ENCODE measurements at places on chromosomes 2 and 18.

DNA sequence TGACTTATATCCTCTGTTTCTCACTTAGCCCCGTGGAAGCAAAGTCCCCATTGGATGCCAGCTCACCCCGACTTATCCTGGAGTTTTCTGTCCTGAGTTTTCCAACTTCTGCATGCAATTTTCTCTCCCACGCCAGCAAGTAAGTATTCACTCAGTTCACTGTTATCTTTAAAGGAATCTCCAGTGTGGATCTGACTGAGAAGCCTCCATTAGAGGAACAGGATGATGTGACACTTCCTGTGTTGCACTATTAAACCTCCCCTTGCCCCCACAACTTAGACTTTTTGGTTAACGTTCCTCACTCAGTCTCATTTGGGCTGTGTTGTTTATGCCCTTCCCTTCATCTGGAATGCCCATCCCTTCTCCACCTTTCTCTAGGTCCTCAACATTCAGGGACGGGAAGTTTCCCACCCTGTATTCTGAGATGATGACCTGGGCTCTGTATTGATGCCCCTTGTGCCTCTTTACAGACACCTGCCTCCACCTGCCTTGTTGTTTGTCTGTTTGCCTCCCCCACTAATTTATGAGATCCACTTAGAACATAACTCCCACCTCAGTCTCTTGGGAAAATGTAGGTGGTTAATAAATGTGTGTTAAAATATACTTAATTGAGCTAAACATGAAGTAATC is 536.1 kb upstream of the RAB6C start:
- DNase-seq = no peak

DNA sequence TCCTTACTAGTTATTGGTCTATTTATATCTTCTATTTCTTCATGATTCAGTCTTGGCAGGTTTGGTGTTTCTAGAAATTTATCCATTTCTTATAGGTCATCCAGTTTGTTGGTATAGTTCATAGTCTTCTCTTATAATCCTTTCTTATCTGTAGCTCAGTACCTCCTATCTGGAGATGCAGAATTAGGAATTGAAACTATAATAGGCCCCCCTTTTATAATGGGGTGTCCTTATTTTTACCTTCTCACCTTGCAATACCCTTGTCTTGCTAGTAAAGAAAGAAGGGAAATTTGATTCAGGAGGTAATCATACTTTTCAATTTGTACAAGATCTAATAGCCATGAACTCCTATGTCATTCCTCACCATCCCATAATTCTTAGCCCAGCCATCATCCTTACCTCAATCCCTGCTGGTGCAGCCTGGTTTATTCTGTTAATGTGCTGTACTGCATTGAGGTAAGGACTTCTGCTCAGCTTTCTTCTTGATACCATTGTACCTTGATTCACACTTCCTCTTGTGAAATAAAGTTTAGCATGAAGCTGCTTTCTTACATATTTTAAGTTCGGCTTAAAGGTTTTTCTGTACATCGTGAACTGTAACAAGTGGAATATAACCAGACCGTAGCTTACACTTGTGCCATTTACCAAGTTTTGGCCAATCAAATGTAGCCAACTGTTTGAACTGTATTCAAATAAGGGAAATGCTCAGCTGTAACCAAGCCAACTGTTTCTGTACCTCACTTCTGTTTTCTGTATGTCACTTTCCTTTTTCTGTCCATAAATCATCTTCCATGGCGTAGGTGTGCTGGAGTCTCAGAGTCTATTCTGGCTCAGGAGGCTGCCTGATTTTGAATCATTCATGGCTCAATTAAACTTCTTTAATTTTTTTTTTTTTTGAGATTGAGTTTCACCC is 40.1 kb upstream of the PTH2R start:
- DNase-seq = no peak

DNA sequence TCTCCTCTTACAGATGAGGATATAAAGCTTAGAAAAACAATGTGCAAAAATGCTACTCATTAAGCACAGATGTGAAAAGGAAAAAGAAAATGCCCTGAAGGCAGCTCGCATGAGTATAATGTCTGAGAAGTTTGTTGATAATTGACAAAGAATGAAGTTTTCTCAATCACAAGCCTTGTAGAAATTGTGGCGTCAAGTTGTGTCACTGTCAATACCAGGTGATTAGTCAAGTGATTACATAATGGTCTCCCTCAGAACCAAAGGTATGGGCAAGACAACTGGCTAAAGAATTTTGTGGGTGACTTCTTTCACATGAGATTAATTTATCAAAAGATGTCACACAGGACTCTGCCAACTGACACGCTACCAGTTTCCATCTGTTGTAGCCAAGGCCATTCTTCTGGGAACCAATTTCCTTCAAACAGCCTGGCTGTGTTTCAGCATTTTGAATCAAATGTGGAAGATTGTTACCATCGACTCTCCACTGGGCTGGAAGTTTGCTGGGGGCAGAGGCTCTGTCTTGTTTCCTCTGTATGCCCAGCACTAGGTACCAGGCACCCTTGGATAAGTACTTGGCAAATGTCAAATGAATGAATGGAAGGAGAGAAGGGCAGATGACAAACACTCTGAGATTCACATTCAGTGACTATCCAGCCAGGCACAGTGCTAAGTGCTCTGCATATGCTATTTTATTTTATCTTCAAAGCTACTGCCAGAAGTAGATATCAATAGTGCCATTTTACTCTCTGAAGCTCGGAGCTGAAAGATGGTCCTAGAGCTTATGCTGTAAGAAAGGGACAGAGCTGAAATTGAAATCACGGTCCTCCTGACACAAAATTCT is 5.9 kb upstream of the FN1 start:
- DNase-seq = no peak

GRCh38 chr2:227890495-227891079 is 19.2 kb downstream of the DAW1 start:
- DNase-seq = peak; percentile 48

GRCh38 chr18:3692113-3692621 is 242.2 kb downstream of the TGIF1 start:
- no peak for DNase-seq

GRCh38 chr2:228268756-228269155 is 87.3 kb upstream of the SPHKAP start:
- no peak for DNase-seq

GRCh38 chr2:201639205-201639604 is 4.1 kb downstream of the TMEM237 start:
- DNase-seq = no peak

GRCh38 chr2:39476524-39476923 is 39.4 kb upstream of the MAP4K3 start:
- no peak for DNase-seq

- DNase-seq = no peak
Measured at GRCh38 chr18:7822435-7823331, 255.6 kb downstream of the PTPRM start.

- DNase-seq = no peak
Measured at GRCh38 chr2:226836548-226836885, 663 bp downstream of the RHBDD1 start.

- DNase-seq = no peak
Measured at GRCh38 chr2:140384946-140385345, 1604.8 kb upstream of the NXPH2 start.

DNA sequence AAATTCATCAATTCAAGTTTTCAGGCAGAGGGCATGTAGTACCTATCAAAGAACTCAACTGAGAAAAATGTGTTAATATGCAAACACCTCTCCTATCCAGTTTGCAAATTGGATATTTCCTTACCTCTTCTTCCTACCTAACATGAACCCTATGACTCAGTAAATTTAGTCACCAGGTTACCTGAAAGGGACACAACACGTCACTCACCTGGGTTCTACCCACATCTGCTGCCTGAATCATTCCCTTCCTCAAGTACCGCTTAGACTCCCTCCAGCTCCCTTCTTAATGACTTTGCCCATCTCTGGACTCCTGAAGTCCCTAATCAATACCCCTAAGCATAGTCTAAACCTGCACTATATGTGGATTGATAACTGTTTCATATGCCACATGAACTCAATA is 10.4 kb downstream of the ANKRD44 start:
- DNase-seq = no peak

GRCh38 chr2:8604262-8604661 is 77.6 kb upstream of the ID2 start:
- DNase-seq = no peak

DNA sequence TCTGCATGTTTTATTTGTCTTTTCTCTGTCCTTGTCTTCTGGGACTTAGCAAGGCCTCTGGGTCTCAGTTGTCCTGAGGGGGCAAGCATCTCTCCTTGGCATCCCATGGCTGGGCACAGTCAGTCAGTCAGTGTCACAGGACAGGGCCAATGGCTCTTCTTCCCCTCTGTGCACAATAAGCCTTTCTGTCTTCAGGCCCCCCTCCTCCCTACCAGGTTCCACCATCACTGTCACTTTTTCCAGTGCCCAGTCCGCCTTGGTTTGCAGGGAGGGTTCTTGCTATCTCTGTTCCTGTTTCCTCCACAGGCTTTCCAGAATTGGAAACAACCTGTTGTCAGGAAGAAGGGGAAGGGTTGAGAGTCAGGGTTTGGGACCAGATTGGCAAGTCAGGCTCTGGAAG is 1.7 kb upstream of the VAMP5 start:
- no peak for DNase-seq

- no peak for DNase-seq
Measured at GRCh38 chr18:48848641-48849143, 102.1 kb downstream of the SMAD7 start.

GRCh38 chr2:188322569-188323551 is 31.2 kb downstream of the GULP1 start:
- no peak for DNase-seq

GRCh38 chr18:10759241-10759640 is 233.4 kb downstream of the NAPG start:
- DNase-seq = no peak

DNA sequence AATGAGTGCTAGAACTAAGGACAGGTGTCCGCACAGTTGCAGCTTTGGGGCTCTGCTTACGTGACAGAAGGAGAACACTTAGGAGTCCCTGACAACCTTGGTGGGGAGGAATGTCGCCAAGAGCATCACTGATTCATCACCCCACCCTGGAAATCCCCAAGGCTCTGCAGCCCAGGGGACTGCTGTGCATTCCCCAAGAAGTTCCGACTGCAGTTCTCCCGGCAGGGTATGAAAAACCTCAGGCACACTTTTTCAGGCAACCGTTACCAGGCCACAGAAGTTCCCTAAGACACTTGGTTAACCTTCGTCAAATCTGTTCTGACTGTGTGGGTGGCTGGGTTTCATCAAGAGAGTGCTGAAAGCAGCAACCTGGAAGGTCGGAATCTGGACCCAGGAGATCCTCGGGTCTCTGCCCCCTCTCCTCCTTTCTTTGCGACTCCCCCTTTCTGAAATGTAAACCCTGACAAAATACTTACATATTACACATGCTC is 192.1 kb upstream of the CXCR4 start:
- DNase-seq = no peak

GRCh38 chr2:3115301-3116042 is 262.1 kb downstream of the EIPR1 start:
- no peak for DNase-seq

DNA sequence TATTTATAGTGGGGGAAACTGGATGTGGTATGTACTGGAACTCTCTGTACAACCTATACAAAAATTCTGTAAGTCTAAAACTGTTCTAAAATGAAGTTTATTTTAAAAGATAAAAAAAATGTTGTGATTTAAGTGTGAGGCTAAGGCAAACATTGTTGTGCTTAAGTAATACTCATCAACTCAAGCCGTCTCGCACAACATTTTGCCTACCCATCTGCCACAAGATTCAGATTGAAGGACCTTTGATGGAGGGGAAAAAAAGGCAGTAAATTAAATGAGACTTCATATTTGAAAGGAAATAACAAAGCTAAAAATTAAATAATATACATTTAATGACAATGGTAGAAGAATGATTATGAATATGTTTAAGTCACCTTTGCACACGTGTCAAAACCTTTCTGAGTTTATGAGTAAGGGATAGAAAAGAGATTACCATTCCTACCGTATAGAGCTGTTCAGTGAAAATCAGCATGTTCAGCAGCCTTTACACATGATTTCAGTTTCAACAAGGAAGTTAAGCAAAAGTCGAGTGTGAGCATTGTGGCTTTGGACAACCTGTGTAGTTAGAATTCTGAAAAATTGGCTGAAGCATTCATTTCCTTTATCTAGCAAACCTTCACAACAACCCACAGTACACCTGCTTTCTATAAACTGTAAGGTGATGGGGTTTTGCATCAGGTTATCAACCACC is 499.3 kb downstream of the IRS1 start:
- DNase-seq = no peak

GRCh38 chr18:27964811-27965210 is 212.1 kb downstream of the CDH2 start:
- DNase-seq = peak; percentile 32

- no peak for DNase-seq
Measured at GRCh38 chr2:97769308-97769707, 55.9 kb downstream of the ZAP70 start.

GRCh38 chr2:120983344-120983743 is 247.7 kb downstream of the GLI2 start:
- DNase-seq = no peak

DNA sequence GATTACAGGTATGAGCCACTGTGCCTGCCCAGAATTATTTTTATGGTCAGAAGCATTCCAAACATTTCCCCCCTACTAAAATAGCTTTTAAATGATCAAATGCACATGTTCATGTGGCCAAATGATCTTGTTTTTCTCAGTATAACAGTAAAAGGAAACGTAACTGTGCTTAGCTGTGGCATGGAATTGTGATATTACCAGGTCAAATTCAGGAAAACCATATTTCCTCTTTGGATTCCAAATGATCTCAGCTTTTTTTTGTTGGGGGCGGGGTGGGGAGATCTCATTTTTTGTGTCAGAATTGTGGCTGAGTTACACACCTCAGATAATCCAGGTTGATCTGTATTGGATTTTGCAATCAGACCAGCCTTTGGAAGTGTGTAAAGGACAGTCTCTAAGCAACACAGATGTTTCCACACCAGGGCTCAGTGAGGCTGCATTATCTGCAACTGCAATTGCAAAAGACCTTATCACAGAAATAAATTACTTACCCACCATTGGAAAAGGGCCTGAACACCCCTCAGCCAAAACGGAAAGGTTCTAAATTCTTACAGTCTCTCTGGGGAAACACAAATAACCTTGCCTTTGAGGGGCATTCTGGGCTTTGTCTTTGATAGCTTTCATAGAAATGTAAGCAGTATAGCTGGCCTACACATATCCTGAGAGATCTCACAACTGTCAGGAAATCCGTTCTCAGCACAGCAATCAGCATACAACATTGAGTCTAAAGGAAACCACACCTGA is 8.4 kb downstream of the CASP10 start:
- DNase-seq = no peak

GRCh38 chr2:204923957-204924356 is 378.7 kb downstream of the PARD3B start:
- no peak for DNase-seq

GRCh38 chr2:215722986-215723630 is 287.2 kb upstream of the FN1 start:
- DNase-seq = no peak

DNA sequence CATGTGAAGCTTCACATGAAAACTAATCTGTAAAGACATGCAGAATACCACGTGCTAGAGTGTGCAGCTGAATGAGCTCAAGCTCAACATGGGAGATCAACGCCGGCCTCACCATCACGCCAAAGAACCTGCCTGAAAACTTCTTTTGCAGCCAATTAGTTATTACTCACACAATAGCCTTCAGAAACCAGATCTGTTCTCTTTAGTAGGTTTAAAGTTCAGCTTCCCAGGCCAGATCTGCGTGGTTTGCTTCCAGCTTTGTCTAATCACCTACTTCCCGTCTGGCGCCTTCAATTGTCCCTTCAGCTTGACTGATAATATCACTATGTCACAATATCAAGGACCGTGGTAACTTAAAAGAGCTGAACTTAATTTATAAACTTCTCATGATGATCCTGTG is 68.0 kb upstream of the ZNF236 start:
- no peak for DNase-seq

- DNase-seq = no peak
Measured at GRCh38 chr2:47798631-47799030, 15.7 kb downstream of the MSH6 start.

GRCh38 chr2:202038471-202039277 is 5.0 kb downstream of the FZD7 start:
- peak; percentile 41 for DNase-seq
